GM03348 (cell line): ENCODE measurements at places on chromosomes 4 and X.

DNA sequence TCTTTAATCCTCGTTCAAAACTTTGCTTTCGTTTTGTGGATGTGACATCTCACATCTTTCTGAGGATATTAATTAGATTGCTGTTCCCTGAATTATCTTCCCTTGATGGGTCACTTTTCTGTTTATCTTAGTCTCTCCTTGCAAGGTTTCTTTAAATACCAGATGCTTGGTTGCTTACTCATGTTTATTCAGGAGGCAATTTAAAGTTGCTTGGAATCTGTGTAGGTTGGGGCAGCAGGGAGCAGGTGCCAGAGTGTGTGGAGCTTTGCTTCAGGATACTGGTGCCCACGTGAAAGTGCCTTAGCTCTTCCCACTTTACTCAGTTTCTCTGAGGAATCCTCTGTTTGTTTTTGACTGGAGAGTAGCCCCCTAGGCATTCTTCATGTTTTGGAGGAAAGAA is 24.0 kb downstream of the ANAPC4 start:
- no peak for DNase-seq

GRCh38 chr4:183621875-183622274 is 37.1 kb downstream of the RWDD4 start:
- DNase-seq, result no peak

DNA sequence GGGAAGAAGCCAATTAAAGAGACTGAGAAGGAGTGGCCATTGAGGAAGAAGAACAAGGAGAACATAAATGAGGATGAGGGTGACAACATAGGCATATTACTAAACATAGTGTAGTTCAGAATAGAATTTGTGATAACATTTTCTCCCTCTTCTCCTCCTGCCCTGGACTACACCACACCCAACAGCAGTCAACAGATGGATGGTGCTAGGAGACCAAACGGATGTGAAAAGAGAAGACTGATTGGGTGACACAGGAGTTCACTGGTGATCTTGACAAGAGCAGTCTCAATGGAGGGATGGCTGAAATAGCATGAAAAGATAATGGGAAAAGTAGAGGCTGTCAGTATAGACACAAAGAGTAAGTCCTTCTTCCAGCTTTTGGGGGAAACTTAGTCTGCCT is 226.5 kb upstream of the FGF13 start:
- DNase-seq, result no peak

- DNase-seq, result no peak
These were observed 7.6 kb downstream of the EIF4E start for GRCh38 chr4:98921292-98921691.

GRCh38 chrX:105052926-105053325 is 167.6 kb downstream of the TEX13A start:
- no peak for DNase-seq

- DNase-seq, result no peak
These were observed 382.0 kb downstream of the MAGEB5 start for GRCh38 chrX:26597981-26598380.

- DNase-seq, result no peak
These were observed 193.4 kb downstream of the FRAS1 start for GRCh38 chr4:78250500-78250899.

- DNase-seq, result no peak
These were observed 765.6 kb upstream of the TENM3 start for GRCh38 chr4:181477591-181477990.

DNA sequence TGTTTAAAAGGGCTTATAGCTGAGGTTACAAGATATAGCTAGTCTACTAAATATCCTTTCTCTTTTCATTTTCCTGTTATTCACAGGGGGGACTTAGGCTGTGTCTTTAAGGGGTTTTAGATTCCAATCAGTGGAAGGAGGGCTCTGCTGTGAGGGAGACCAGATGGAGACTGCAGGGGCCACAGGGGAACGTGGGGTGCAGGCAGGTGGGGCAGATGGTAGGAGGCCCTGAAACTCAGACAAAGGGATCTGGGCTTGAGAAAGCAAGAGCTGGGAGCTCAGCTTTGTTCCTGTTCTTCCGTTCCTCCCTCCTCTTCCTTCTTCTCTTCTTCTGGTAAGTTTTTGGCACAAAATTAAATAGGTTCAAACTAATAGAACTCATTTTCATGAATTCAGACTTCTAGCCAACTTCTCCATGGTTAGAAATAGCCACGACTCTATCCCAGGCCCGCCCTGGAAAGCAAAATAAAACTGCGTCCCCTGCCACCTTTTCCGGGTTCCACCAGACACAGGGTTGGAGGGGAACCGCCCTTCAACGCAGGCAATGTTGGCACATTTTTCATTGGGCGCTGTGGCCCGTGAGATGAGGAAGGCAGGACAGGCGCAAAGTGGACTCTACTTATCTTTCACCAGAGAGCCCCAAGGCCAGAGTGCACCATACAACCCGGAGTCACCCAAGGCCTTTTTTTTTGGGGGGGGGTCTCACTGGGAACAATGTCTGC is 3.5 kb upstream of the TMSB4X start:
- DNase-seq, result no peak

DNA sequence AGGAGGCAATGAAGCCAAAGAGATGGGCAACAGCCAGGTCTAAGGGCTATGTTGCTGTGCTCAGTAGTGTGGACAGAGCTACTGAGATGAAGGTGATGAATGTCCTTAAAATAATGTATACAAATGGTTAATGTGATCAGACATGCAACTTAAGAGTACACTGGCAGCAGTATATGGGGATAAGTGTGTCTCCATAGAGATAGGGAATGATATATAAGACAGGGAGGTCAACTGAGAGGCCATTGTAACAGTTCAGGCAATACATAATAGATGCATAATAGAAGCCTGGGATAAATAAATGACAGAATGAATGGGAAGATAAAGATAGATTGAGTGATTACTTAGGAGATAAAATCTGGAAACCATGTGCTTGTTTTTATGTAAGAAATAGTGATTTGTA is 250.0 kb downstream of the CFAP299 start:
- no peak for DNase-seq

- no peak for DNase-seq
These were observed 34.3 kb downstream of the RELL1 start for GRCh38 chr4:37651781-37652377.

GRCh38 chr4:66613591-66613990 is 931.7 kb downstream of the CENPC start:
- no peak for DNase-seq

DNA sequence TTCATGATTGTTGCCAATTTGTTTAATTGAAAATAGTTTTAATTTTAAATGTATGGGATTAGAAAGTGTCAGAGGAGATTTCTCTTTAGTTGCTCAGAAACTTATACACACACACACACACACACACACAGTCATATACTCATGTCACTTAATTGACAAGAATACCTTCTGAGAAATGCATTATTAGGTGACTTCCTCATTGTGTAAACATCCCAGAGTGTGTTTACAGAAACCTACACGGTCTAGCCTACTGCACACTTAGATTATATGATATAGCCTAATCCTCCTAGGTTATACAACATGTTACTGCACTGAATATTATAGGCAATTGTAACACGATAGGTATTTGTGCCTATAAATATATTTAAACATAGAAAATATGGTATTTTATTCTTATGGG is 1327.4 kb downstream of the FSTL5 start:
- DNase-seq, result no peak

- no peak for DNase-seq
These were observed at the start of gene SLC6A14 for GRCh38 chrX:116436358-116436816. SLC6A14 (plus strand) TSS chrX:116436606; CDS start chrX:116436710, 104 bp downstream.

DNA sequence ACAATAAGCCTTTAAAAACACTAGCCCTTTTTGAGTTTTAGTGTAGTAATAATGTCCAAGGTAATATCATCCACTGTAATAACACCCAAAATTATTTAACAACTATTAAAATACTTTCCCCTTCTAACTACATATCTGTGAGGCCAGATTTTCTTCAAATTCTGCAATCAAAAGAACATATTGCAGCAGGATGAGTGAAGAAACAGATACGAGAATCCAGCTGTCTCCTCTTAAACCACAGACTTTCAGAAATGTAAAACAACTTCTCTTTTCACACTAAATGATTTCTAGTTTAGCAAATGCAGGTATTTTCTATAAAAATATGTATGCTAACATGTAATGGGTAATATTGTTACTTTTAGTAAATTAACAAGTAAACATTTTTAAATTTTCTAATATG is 148.9 kb downstream of the PRDM5 start:
- DNase-seq, result no peak
